ENCODE measurements at places on chromosomes 2 and 18.

DNA sequence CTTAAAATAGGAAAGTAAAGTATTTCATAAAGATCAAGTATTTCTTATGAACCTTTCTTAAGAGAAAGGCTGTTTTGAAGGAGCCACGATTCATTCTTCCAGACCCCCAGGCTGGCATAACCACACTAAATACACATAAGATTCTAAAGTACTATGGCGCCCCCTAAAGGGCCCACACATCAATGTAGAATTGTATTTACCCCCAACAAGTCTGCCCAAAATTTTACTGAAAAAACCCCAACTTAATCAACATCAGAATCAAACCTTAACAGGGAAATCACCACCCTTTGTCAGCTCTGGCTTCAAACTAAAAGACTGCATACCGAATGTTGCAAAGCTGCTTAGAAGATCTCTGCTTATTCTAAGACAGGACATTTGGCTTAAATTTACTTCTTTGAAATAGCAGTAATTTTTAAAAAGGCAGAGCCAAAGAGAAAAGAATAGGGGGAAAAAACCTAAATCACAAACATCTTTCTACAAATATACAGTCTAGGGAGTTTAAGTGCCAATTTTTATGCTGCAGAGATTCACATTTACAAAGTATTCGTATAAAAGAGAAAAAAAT, 20.4 kb upstream of the BCL2 start:
- DNase-seq = no peak

DNA sequence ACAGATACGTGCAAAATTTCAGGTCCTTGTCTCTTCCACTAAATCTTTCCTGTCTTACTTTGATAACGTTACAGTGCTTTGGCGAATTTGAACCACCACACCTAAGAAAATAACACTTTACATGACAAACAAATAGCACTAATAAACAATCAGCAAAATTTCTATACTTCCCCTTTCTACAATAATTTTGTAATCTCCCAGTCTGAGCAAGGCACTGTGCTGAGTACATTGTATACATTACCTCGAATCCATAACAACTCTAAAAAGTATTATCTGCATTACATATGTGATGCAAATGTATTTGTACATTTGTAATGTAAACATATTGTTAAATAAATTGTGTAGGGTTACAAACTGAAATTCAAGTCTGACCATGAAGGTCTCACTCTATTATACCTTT, 49.9 kb downstream of the RTN4 start:
- no peak for DNase-seq

DNA sequence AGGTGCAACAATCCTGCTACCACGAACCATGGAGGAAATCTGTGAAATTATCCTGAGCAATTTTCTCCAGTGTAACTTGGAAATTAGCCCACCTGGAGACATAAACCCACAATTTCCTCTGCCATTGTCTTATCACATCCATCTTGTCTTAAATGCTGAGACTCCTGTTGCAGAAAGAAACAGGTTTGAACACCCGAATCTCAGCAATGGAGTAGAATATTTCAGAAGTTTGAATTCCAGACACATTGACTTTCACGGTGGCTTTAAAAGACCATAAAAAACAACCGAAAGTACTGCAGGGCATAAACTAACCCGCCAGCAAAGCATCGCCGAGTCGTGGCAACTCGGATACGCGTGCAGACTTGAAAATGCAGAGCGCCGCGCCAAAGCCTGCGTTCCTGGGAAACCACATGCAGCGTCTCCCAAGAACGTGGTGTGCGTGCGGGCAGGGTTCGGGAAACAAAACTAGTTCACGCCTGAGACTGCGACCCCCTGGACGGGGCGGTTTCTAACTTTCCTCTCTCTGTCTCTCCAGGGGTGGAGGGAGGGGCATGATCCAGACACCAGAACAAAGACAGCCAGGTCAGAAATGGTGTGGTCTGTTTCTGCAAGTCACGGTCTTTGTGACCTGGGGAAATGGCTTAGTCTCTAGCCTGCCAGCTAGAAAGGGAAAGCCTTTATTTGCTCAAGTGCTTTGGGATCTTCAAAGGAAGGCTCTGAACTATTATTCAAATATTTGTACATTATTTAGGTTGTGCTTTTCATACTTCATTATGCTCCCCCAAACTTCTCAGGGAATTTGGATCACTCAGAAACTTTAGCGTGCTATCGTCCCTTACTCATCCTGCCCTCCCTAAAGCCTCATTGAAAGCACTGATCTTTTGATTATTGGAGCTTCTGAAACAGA, 26.9 kb upstream of the KCTD1 start:
- peak; percentile 57 for DNase-seq

DNA sequence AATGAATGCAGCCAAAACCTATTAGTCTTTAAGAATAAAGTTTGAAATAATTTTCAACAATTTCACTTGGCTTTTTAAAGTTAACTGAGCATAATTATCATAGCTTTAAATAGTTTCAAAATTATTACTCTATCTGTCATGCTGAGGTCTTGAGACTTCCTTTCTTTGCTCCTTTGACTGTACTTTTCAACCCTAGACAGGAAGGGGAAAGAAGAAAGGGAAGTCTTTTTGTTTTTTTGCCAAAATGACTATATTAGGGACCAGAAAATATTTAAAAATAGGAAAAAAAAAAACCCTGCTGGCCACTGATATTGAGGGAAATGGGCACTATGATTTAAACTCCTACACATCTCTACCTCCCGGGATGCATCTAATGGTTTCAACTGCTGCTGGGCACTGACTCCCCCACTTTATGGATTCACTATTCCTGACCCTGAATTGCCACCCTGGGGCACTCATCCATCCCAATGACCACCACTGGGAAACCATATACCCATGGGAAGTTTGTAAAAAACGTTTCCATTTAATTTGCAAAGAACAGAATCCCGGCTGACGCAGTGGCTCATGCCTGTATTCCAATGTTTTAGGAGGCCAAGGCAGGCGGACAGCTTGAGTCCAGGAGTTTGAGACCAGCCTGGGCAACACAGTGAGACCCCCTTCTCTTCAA, 50.5 kb downstream of the GAREM1 start:
- DNase-seq = no peak

DNA sequence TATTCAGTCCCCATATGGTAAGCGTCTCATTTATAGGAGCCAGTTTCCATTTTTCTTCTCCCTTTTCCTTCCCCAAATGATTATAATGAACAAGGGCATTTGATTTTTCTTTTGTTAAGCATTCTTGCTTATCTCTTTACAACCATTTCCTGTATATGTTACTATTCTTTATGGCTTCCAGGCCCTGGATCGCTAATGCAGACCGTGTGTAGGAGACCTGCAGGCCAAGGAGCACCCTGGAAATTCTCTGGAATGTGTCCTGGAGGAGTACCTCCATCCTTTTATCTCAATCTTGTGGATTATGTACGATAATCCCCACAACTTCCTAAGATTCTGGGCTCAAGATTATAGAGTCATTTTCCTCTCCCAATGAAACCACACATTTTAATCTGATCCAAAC, 439.6 kb upstream of the MMADHC start:
- peak; percentile 24 for DNase-seq

GRCh38 chr2:188068093-188068492, 223.6 kb upstream of the GULP1 start:
- no peak for DNase-seq

- DNase-seq = no peak
Measured at GRCh38 chr18:7764405-7764804, 197.3 kb downstream of the PTPRM start.

- DNase-seq = no peak
Measured at GRCh38 chr2:176599796-176600485, 330.7 kb downstream of the MTX2 start.

DNA sequence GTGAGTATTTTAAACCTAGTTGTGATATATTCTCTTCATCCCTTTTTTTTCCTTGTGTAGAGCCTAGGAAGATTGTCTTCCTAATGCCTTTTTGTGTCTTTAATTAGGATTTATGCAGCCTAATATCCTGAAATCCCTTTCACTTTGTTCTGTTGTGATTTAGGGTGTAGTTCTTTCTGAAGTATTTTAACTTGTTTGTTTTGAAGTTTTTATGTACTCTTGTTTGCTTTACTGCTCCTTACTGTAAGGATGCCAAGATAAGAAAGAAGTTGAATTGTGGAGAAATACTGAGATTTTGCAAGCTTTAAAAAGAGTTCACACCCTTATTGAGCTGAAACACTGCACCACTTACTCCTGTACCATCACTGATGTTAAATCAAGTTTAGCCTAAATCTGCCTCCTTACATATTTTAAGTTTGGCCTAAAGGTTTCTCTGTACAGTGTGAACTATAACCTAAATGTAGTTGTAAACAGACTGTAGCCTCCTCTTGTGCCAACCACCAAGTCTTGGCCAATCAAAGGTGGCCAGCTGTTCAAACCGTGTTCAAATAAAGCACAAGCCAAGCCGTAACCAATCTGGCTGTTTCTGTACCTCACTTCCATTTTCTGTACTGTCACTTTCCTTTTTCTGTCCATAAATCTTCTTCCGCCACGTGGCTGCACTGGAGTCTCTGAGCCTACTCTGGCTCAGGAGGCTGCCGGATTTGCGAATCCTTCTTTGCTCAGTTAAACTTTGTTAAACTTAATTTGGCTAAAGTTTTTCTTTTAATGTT, 17.7 kb upstream of the ACOXL start:
- DNase-seq = no peak

DNA sequence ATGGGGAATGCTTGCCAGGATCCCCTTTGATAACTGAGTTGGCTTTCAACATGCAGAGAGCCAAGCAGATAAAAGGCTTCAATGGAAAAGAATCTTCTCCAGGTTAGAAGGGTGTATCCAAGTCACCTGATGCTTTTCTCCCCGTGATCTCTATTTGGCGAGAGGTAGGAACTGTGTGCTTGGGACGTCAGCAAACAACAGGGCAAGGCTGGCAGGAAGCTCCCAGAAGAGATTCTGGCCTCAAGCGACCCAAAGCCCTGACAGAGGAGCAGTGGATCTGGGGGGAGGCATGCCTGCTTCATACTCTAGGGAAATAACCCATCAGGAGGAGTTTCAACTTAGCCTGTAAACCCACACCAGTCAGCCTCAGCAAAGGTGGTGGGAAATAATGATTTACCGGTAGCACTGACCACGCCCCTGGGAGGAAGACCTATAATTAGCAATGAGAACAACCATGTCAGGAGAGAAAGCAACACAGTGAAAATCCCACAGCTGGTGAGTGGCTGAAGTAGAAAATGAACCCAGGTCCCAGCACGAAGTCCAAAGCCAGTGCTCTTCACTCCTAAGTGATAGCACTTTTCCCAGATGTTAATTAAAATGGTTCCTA, 76.3 kb upstream of the SEC11C start:
- DNase-seq = no peak

DNA sequence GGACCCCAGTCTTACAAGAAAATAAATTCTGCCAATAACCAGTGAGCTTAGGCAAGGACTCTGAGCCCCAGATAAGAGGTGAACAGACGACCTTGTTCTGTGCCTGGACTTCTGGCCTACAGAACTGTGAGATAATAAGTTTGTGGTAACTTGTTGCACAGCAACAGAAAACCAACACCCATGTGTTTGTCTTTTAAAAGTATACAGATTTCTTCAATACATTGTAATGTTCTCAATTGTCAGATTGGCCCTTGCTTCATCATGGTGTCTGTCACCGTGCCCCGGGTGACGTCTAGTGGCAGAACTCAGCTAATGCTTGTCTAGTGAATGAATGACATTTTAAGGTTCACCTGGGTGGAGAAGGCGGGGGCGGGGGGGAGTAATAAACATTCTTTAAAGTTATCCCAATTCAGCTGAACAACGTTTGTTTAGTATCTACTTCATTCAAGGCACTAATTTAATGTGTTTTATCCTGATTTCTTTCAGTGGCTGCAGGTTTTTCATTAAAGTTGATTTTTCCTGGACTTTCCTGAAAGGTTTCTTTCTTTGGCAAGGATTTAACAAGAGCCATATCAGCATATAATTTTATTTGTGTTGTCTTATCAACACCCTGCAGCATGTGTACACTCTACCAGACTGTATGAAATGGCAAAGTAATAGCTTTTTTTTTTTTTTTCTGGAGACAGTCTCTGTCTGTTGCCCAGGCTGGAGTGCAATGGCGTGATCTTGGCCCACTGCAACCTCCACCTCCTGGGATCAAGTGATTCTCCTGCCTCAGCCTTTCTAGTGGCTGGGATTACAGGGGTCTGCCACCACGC, 123.8 kb upstream of the DLX2 start:
- DNase-seq = no peak

- no peak for DNase-seq
Measured at GRCh38 chr2:26172189-26172870, 558 bp upstream of the GAREM2 start.

DNA sequence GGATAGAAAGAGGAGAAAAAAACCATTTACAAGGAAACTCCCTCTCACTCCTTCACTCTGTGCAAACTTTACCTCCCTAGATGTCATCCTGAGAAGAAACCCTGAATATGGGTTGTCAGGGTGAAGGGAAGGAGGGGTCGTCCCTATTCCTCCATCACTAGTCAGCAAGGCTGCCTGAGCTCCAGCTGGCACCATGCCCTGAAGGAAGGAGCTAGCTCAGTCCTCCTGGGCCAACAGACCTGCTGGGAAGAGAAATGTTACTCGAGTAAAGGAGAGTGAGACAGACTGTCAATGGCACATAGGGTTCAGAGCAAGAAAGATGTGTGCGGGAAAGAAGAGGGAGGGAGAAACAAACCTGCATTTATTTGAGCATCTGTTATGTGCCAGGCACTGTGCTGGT, 18.3 kb upstream of the EPAS1 start:
- DNase-seq = no peak

GRCh38 chr2:197704434-197705120, 592 bp upstream of the MARS2 start:
- DNase-seq = no peak

DNA sequence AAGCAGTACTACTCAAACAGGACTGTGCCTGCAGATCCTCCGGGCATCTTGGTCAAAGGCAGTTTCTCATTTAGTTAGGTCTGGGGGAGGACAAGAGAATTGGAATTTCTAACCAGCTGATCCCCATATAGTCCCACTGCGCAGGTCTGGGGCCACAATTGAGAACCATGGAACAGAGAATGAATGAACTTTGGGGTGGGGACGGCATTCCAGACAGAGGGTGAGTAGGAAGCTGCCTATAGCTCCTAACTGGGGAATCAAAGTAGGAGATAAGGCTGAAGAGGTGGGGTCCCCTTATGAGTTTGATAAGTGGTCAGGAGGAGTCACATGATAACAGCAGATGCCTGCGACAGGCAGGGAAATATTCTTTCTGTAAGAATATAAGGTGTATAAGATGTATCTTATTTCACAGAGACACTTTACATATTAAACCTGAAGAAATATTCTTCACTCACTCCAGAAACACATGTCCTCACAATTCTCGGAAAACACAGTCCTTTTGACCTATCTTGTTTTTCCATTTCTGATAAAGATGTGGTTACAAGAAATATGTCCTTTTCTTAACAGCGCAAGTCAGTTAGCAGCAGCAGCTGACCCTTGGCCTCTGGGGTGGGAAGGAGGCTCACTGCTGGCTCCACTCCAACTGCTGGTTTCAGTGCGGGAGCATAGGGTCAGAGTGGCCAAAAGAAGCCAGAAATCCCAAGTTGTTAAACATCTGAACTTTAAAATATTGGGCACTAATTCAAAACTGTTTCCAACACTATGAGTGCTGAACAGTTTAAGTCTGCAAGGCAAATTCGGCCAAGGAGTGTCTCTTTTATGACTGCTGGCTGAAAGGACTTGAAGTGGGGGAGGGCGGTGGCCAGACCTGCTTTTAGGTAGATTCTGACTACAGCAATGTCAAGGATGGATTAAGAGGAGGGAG, 12.6 kb upstream of the TMEM214 start:
- no peak for DNase-seq

Data from left hindlimb (tissue), 1 donor.